ENCODE measurements at places on chromosomes 13 and 19.

GRCh38 chr13:91493442-91493841 is 95.0 kb downstream of the GPC5 start:
- no peak for DNase-seq

GRCh38 chr13:45249662-45250061 is 48.8 kb upstream of the KCTD4 start:
- DNase-seq = no peak

- no peak for DNase-seq
Measured at GRCh38 chr19:12580180-12580694, 29.0 kb upstream of the ZNF564 start.

GRCh38 chr19:29384656-29385055 is 141.1 kb upstream of the VSTM2B start:
- no peak for DNase-seq

DNA sequence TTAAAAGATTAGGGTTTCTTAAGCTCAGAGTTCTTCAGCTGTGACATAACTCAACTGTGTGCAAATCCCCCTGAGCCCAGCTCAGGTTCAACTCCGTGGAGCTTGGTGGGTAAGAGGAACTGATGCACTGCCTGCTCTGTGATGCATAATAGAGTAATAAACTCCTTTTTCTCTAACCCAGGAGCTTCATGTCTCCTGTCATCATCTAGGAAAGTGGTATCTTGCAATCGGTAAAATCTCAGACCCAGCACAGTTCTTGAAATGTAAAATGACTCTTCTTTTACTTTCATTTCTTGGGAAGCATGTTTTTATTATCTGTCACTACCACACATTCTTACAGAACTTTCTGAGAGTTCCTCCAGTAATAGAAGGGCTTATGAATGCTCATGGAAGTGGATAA is 123.8 kb upstream of the PCDH9 start:
- no peak for DNase-seq

DNA sequence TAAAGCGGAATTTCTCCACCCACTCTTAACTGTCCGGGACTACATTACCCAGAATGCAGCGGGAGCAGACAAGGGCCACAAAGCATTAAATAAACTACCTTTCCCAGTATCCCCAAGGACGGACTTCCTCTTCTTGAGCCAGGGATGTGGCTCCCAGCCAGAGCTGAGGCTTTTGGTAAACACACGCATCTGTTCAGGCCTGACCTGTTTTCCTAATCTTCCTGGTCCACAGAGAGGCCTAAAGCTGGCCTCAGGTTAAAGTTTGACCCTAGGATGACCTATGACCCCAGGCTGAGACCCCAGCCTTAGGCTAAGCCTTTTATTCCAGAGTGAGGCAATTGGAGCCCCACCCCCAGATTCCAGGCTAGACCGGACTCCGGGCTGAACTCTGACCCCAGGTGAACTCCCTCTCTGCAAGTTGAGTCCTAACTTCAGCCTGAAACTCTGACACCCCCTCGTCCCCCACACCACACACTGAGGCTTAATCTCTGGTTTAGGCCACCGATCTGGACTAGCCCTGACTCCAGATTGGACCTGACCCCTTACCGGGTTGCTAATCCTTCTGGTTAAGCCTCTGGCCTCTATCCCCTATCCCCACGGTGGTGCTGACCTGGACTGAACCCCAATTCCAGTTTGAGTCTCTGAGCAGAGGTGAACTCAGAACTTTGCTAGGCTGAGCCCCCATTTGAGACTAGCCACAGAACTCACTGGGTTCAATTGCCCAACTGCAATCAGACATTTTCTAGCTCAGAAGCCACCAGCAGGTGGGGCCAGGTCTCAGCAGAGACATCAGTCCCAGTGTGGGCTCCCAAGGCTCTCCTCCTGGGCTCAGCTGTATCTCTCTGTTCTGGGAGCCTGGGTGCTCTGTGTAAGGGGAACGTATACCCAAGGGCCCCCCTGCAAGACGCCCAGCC is 750 bp upstream of the GPR108 start:
- DNase-seq = peak; percentile 93

DNA sequence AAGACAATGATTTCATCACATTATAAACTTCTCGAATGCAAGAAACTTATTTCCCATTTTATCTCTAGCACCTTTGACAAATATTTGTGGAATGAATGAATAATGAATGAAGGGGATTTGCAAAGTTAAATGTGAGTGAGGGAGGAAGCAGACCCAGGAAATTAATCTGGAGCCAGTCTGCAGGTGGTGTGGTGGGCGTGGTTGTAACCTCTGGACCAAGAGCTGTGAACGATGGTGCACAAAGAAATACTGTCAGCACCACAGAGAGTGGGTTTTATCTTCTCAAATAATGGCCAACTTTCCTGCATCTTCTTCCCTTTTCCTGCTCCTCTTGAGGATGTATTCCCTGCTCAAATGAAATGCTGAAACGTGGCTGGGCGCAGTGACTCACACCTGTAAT is 11.0 kb upstream of the ZNF792 start:
- DNase-seq = no peak

DNA sequence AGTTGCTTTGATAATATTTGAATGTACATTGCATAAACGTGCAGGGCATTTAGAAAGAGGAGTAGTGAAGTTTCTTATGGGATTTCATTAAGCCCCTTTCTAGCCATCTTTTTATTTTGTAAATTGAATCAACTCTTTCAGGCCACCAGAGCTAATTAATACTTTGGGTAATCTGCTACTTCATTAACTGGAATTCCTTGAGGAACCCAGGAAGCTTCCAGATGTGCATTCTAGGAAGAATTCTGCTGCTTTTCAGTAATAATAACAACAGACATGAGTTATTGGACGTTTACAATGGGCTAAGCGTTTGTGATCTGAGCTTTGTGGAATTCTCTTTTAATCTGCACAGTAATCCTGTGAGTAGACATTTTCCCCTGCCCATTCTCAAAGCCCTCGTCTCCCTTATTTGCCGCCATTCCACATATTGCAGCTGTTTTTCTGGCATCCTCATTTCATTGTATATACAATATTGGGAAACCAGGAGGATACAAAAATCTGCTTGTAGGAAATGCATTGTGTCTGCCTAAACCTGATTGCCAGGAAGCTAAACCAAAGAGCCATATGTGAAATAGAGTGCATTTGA is 103.9 kb downstream of the HS6ST3 start:
- DNase-seq = no peak

DNA sequence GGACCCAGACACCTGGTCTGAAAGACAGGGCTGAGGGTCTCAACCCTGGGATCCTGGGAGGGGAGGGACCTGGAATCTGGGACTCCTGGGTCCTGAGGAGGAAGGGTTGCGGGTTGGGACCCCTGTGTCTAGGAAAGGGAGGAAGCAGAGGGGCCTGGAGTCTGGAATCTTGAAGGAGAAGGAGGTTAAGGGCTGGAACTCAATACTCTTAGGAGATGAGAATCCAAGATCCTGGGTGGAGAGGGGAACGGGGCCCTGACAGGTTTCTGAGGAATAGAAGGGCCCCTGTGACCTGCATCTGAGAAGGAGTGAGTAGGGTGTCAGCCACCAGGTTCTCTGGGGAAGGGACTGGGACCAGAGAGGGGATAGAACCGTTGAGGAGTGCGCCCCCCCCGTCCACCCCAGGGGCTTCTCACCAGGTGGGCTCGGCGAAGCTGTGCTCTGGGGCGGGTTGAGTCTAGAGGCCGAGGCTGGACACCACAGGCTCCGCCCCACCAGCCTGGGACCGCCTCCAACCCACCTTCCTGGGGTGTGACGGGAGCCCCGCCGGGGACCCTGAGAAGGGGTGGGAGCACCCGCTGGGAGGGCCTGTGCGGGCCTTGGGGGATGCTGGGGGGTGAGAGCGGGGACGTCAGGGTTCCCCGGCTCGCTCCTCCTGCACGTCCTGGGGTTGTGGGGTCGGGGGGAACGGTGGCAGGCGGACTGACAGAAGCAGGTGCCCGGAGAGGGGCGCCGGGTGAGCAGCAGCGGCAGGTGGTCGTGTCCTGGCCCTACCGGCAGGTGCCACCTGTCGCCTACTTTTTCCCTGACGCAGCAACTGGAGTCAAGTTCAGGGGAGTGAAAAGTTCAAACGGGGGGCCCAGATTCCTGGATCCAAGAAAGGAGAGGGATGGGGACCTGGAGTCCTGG is at the start of gene MAMSTR:
Gene MAMSTR (minus strand): TSS at position 463 of the 909 bp plus-strand sequence. CDS start 694 bp downstream, outside the sequence.
- no peak for DNase-seq

GRCh38 chr19:45773384-45773783 is 4.3 kb upstream of the SIX5 start:
- no peak for DNase-seq

DNA sequence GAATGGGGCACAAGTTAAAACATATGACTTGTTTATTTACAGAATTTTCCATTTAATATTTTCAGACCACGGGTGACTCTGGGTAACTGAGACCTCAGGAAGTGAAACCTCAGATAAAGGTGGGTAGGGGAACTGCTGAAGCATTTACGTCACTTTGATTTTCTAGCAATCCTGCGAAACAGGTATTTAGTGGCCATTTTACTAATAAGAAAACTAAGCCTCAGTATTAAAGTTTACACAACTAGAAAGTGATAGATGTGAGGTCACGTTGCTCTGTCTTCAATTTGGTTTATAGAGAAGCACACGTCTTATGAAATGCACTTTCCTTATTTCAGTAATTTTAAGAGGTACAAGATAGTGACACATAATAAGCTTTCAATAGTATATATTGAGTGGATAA is 402.8 kb downstream of the FGF9 start:
- no peak for DNase-seq

DNA sequence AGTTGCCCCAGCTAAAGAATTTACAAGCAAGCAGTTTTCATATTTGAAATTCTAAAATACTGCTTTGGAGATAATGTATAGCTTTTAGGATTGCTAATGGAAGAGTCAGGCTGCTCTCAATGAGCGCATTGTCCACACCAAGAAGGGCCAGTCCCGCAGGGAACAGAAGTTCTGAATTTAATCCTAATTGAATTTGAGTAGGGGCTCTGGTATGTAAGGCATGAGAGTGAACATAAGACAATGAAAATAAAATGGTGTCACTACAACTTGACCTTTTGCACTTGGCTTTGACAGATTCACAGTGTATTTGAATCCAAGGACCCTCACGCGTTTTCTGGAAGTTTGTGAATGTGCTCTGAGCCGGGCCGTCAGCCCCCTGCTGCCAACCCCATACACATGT is 32.6 kb downstream of the RAB20 start:
- DNase-seq = no peak

- peak; percentile 98 for DNase-seq
Measured at GRCh38 chr19:19026299-19026971, 6.9 kb downstream of the SUGP2 start.

DNA sequence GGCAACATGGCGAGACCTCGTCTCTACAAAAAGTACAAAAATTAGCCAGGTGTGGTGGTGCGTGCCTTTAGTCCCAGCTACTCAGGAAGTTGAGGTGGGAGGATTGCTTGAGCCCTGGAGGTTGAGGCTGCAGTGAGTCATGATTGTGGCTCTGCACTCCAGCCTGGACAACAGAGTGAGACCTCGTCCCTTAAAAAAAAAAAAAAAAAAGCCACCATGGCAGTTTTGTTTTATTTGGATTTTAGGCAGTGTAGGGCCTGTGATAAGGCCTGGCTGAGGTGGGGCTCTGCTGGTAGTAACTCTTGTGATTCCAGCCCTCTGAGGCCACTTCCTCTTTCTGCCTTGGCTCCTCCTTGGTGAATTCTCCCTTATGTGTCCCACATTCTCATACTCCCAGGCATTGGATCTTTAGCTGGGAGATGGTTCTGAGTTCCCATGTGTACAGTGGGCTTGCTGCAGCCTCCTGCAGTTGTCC is 39.2 kb downstream of the GATAD2A start:
- DNase-seq = peak; percentile 75

- no peak for DNase-seq
Measured at GRCh38 chr13:78036841-78037240, 118.2 kb upstream of the EDNRB start.

DNA sequence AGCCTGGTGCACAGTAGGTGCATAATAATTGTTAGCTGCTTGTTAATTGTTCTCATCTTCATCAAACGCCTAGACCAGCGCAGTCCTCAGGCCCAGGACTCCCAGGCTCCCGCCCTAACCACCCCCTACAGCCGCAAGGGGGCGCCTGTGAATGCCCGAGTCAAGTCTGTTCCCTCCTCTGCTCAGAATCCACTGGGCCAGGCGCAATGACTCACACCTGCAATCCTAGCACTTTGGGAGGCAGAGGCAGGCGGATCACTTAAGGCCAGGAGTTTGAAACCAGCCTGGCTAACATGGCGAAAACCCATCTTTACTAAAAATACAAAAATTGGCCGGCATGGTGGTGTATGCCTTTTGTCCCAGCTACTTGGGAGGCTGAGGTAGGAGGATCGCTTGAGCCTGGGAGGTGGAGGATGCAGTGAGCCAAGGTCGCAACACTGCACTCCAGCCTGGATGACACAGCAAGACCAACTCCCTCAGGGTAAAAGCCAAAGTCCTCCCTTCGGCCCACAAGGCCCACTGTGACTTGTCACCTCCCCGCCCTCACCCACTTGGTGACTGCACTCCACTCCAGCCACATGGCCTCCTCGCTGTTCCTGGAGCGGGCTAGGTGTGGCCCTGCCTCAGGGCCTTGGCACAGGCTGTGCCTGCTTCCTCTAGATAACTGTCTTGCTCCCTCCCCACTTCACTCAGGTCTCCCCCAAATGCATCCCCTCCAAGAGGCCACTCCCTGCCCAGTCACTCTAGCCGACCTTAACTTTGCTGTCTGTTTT is 9.1 kb downstream of the ZNF653 start:
- DNase-seq = peak; percentile 60

DNA sequence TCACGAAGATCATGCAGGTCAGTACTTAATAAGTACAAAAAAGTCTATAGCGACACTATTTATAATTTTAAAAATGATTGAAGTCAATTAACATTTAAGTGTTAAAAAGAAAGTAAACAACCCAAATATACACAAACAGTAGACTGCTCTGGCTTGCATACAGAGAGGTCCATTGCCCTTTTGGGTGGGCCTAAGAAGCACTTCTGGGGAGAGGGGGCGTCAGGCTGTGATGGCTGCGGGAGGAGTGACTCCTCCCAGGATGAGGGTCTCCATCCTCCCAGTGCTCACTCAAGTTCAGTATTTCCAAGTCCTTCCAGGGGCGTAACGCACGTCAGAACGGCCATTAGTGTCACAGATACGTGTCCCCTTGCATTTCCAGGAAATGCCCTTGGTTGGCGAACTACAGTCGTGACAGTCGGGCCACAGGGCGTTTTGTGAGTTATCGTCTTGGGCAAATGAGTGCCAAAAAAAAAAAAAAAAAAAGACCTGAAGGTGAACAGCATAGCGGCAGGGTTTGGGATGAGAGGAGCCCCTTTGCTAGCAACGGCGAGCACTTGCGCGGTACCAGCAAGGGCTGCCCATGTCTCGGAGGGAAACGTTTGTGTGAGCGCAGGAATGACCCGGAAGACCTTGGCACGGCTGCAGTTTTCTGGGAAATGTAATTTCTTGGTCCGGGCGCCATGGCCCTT is at the start of gene SCGB2B2:
Gene SCGB2B2 (minus strand): TSS at position 463 of the 689 bp plus-strand sequence. CDS start 82,596 bp downstream, outside the sequence.
- peak; percentile 77 for DNase-seq

DNA sequence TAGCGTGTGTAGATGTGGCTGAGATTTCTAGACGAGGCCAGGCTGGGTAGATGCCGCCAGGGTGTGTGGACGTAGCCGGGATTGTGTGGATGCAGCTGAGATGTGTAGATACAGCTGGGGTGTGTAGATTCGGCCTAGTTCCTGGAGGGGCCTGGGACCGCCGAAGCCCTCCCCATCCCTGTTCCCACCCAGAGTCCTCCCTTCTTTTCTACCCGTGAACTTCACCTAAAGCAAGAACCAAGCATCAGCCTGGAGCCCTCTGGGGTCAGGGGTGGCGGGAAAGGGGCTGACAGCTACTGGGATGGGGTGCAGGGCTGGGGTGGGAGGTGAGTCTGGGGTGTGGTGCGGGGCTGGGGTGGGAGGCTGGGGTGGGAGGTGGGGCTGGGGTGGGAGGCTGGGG is 768 bp downstream of the TMPRSS9 start:
- DNase-seq = no peak

- DNase-seq = no peak
Measured at GRCh38 chr13:39786091-39786490, 130.6 kb downstream of the COG6 start.

- DNase-seq = no peak
Measured at GRCh38 chr13:30192320-30193093, 114.8 kb downstream of the KATNAL1 start.

Data from MV-4-11 (cell line).